ENCODE measurements at places on chromosomes 1 and 21.
A peak's percentile ranks its signal among the peaks of the same experiment; 100 is the strongest.

- DNase-seq: no peak
These were observed 200.1 kb downstream of the ZC3H11B start for GRCh38 chr1:219412772-219413171.

GRCh38 chr1:65955071-65955470 is 162.4 kb downstream of the PDE4B start:
- no peak for DNase-seq

DNA sequence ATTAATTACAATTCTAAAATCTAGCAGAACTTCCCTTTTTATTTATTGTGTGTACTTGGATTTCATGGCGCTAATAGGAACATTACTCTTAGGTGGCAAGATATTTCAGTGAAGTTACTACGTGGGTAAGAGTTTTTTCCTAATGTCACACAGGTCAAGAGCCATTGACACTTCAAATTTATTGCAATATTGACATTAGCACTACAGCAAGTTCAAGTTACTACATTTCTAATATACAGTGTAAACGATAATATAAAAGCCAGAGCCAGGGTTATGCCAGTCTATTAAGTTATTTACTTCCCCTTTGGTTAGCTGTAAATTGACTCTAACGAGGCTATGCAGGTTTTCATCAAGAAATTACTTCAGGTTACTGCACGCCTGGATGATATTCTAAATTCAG is 29.7 kb downstream of the CHODL start:
- DNase-seq: no peak

- no peak for DNase-seq
These were observed 129.3 kb upstream of the VAMP3 start for GRCh38 chr1:7641587-7642417.

DNA sequence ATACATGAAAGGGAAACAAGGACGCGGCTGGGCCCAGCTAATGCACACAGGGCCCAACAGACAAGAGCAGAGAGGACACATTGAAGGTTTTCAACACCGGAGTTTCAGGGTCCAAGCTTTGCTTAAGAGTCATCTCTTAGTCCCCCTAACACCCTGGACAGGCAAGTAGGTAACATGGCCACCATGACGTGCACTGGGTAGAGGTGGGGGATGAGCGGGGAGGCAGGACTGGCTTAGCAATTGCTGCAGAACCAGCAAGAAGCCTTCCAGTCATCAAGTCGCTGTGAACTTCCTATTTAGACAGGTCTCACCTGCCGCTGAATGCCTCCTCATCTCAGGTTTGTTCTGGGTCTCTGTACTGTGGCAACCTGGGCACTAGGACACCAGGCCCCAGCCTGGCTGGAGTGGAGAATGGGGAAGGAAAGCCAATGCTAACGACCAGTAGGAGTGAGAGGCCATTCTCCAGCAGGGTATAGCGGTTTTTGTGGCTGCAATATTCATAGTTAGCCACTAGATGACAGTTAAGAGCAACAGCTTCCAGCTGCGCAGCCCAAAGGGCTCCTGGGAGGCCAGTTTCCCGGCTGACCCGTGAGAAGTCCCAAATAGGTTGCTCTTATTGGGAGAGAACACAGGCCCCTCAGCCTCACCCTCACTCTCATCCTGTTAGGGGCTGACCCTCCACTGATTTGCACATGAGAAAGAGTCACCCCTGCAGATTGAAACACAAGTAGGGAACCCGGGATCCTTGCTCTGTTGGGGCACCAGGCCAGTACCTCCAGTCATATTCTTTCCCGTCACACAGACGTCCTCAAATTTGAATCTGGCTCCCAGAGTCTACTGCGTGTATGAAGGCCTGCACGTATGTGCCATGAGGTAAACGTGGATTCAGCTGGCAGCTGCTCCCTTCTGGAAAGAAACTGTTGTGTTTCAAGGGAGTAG is 6.0 kb upstream of the PIGC start:
- no peak for DNase-seq

DNA sequence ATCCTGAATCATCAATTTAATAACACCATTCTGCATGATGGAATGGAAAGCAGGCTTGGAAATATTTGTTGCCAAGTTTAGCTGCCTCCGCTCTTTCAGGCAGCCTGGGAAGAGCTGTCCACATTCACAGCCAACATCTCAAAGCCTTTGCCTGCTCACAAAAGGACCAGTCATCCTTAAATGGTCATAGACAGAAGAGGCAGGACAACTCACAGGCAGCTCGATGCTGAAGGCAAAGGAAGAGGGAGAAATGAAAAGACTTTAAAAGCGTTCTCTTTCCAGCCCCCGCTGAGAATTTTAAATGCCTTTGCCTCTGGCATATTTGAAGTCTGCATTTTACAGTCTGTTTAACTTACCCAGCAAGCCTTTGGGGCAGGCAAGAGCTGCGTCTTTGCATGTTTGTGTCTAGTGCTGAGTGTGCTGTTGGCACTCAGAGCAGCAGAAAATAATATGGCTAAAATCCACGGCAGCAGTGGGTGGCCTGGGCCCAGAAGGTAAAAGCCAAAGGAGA is 68.9 kb downstream of the NMNAT2 start:
- DNase-seq: no peak

GRCh38 chr1:10592373-10592772 is 117.6 kb downstream of the PEX14 start:
- DNase-seq: no peak

GRCh38 chr1:209674957-209675564 is at the start of gene G0S2:
Gene G0S2 (plus strand): TSS chr1:209675412. CDS start chr1:209675685, 273 bp downstream.
- peak; percentile 91 for DNase-seq

GRCh38 chr1:202235003-202235660 is 41.5 kb downstream of the LGR6 start:
- DNase-seq: no peak

- DNase-seq: no peak
These were observed 171.3 kb upstream of the NRIP1 start for GRCh38 chr21:15236111-15236510.

DNA sequence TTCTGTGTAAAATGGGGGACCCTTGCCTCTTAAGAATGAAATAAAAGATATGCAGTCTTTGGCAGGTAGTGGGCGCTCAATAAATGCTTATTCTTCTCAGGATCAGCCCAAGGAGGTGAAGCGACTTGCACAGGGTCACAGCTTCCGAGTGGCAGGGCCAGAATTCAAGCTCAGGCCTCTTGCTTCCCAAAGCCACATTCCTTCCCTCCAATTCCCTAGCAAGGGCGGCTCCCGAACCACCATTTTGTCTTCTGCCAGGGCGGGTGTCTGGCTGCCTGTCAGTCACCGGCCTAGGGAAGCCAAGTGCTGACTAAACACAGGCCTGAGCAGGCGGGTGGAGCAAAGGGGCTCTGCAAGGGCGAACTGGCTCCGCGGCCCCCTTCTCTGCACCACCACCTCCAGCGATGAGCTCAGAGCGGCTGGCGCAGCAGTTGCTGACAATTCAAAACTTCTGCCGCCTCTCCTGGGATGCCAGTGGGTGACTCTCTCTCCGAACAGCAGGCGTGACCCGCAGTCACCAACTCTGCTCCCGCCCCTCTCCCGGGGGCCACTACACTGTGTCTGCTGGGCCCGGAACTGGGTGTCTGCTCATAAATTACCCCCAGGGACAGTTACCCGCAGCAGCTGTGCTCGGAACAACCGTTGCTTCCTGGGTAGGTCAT is 10.8 kb downstream of the GPR3 start:
- peak; percentile 75 for DNase-seq

DNA sequence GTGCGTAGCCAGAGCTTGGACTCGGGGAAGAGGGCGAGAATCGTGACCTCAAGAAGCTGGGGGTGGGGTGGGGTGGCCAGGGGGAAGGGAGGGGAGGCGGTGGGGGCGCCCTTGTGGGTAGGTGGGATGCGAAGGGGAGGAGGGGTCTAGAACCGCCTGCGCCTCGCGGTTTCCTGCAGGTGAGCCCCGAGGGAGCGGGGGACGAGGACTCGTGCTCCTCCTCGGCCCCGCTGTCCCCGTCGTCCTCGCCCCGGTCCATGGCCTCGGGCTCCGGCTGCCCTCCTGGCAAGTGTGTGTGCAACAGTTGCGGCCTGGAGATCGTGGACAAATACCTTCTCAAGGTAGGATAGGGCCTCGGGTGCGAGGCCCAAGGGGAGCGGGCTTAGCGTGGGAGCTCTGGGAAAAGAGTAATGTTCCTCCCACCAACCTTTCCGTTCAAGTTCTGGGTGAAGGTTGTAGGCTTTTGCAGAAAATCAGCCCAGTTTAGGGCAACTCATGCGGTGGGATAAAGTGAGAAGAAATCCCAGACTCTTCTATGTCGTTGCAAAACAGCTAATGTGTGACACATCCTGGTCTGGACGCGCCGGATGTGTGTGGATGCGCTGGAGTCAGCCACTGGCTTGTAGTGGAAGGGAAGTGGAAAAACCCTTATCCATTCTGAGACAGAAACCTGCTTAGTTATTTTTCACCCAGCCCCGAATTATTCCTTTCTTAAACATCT is 2.9 kb downstream of the LHX8 start:
- DNase-seq: peak; percentile 65

- DNase-seq: no peak
These were observed 55.3 kb downstream of the AHCTF1 start for GRCh38 chr1:246876431-246876830.

DNA sequence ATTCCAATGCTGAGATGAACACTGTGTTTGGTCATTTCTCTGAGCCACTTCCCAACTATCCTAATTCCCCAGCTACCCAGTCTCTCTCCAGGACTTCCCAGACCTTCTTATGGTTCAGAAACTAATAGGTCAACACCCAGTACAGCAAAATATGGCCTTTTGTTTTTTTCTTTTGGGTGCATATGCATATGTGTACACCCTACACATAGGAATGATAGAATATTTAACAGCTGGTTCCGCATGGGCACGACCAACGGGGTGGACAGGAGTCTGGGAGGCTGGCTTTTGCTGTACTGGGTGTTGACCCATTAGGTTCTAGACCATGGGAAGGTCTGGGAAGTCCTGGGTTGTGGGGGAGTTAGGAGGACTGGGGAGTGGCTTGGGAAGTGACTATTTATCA is 143.9 kb downstream of the MRPS6 start:
- no peak for DNase-seq

- DNase-seq: no peak
These were observed 57.8 kb upstream of the USP24 start for GRCh38 chr1:55272994-55273393.

DNA sequence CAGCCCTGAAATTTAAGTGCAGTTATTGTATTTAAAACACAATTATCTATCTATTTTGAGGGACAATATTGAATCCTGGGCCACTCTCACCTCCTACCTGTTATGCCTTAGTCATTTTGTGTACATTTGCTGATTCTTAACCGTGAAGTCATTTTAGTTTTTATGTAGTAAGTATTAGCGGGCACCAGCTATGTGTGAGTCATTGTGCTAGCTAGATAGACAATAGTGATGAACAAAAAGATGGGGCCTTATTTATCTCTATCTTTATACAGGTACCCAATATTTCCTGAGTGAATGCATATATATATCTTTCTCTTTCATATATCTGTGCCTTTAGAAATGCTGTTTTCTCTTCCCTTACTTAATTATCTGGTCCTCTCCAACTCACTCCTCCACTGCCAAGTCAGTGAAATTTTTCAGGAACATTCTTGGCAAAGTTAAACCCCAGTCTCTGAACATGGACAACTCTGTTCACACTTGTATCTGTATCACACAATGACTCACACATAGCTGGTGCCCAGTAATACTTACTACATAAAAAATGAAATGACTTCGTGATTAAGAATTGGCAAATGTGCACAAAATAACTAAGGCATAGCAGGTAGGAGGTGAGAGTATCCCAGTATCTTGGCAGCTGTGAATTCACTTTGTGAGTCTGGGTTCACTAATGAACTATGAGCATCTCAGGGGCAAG is 166.0 kb upstream of the C8B start:
- DNase-seq: no peak

DNA sequence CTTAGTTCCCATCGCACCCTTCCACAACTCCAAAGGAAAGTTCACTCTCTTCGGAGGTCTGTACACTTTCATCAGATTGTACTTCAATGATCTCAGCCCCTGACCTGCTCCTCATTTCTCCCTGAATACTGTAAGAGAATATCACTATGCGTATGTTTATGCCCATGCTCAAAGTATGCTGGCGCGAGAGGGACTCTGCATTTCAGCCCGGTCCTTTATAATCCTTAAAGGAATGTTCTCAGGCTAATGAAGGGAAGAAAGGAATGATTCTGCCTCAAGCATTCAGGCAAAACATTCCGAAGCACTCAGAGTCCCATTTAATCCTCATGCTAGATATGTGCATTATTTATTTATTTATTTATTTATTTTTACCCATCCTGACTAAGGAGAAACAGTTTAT is 76.8 kb downstream of the PLD5 start:
- no peak for DNase-seq

DNA sequence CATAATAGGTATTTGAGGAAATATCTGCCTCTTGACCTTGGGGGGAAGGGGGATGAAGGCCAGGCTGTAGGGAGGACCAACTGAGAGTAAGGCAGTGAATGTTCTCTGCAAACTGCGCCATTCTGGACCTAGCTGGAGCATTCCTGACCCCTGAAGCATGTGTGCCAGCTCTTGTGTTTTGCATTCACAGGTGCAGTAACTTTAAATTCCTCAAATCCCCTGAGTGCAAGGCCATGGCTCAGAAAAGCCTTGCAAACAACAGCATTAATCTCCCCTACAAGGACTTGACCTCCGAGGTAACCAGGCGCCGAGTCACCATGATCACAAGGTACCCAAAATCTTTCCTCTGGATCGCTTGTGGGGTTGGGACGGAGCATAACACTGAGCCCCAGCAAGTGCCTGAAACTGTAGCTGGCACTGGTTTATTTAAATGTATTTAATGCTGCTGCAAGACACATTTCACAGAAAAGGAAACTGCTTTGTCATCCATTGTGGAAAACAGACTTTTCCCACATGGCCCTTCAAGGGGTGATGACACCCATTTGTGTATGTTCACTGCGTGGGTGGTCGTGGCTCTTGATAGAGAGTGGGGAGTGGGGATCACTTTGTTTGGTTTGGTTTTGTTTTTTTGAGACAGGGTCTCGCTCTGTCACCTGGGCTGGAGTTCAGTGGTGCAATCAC is 1.7 kb downstream of the MYOCOS start:
- no peak for DNase-seq

DNA sequence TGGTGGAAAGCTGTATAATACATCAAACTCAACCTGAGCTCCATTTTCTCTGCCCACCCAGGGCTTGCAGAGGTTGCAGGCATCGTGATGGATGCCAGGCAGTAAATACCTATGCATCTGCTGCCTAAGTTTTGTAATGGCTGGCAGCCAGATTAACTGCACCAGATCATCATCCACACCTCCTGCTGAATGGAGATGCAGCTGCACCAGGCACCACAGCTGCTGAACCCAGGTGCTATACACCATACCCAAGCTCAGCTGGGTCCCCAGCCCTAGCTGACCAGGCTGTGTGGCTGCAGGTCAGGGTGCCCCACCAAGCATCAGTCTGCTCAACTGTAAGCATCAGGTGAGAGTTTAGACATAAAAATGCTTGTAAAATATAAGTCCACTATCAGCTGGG is 6.7 kb upstream of the SNAPIN start:
- DNase-seq: no peak

- DNase-seq: no peak
These were observed 48.5 kb upstream of the IKBKE start for GRCh38 chr1:206421616-206422340.

- DNase-seq: no peak
These were observed 125.3 kb downstream of the DNM3 start for GRCh38 chr1:171966426-171967220.
